ENCODE measurements at places on chromosomes 11 and 22. TPM values are rescaled to one million over a fixed set of nuclear protein-coding genes. Genes with fewer than 3 reads are reported as not detected.

TFIP11 gene
- total RNA-seq = 22.8 TPM

APOA5 gene
- total RNA-seq = 49.1 TPM

CTSW gene
- total RNA-seq = not detected

GVQW3 gene
- total RNA-seq = 2.9 TPM

- DNase-seq = no peak
These were observed 90.2 kb downstream of the SWAP70 start for GRCh38 chr11:9754010-9754471.

GRCh38 chr22:30291058-30291892, 2.0 kb upstream of the CASTOR1 start:
- DNase-seq = peak; percentile 60

GRCh38 chr11:69941546-69942332, 122.5 kb upstream of the FGF3 start:
- no peak for DNase-seq

GRCh38 chr11:127587511-127587910, 586.9 kb upstream of the KIRREL3 start:
- DNase-seq = no peak

DNA sequence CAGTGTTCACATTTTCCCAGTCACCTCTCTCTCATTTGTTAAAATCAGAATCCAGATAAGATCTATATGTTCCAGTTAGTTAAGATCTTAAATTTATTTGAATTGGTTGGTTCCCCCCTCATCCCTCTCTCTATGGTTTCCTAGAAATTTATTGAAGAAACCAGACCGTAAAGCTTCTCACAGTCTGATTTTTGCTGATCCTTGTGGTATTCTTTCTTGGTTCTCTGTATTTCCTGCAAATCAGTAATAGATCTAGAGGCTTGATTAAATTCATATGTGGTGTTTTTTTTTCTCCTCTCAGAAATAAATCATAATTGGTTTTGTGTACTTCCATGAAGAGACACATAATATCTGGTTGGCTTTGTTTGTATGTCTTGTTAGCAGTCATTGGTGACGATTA, 147.5 kb downstream of the TMEM135 start:
- no peak for DNase-seq

GRCh38 chr11:80562523-80563125, 1121.8 kb upstream of the TENM4 start:
- DNase-seq = no peak

GRCh38 chr11:19329970-19330369, 89.2 kb upstream of the E2F8 start:
- DNase-seq = no peak

- DNase-seq = no peak
These were observed 22.1 kb upstream of the TMPRSS13 start for GRCh38 chr11:117950993-117951961.

GRCh38 chr11:20127671-20128527, 32.4 kb downstream of the DBX1 start:
- peak; percentile 52 for DNase-seq

DNA sequence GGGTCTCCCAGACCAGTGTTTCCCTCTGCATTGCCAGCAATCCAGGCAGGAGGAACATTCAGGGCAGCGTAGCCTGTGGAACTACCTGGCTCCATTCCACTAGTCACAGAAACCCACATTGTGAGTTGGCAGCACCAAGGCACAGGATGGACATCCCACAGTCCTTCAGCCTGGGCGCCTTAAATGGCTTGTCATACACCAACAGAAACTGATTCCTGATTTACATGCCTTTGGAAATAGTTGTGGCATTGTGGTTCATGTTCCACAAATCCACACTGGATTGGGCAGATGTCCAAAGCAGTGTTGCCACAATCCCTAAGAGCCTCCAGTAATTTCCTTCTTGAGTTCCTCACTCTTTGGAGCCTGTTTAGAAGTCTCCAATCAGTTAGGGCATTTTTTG, 225.6 kb downstream of the BLID start:
- DNase-seq = no peak

DNA sequence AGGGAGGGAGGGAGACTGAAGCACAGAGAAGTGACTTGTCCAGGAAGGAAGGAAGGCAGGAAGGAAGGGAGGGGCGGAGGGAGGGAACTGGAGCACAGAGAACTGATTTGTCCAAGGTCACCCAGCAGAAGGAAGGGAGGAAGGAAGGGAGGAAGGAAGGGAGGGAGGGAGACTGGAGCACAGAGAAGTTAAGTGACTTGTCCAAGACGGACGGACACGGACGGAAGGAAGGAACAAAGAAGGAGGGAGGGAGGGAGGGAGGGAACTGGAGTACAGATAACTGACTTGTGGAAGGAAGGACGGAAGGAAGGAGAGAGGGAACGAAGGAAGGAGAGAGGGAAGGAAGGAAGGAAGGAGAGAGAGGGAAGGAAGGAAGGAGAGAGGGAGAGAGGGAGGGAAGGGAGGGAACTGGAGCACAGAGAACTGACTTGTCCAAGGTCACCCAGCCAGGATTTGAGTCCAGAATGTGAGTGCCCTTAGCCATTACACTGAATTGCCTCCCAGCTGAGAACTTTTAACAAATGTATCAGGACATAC, 1.5 kb downstream of the SLC35F2 start:
- DNase-seq = no peak

- peak; percentile 47 for DNase-seq
These were observed 155.2 kb downstream of the MAML2 start for GRCh38 chr11:96187822-96188221.

Measured in HepG2 (cell line).